ENCODE measurements at places on chromosomes 1 and 21. TPM values are rescaled to one million over a fixed set of nuclear protein-coding genes. Genes with fewer than 3 reads are reported as not detected.

The WNT4 gene
- not detected for total RNA-seq

The RGS13 gene
- total RNA-seq = 0.08 TPM

The GCSAML gene
- total RNA-seq = not detected

The VAMP3 gene
- 51.3 TPM for total RNA-seq

The GART gene
- 117 TPM for total RNA-seq

The FCRL4 gene
- total RNA-seq = not detected

The TEX38 gene
- total RNA-seq = not detected

The TTLL7 gene
- total RNA-seq = 1.3 TPM

The LGR6 gene
- 2.7 TPM for total RNA-seq

The SYNC gene
- not detected for total RNA-seq

The PERM1 gene
- total RNA-seq = not detected

The CD1B gene
- total RNA-seq = not detected

The TIMM17A gene
- 34.0 TPM for total RNA-seq

The RGS8 gene
- not detected for total RNA-seq

The DOP1B gene
- total RNA-seq = 27.1 TPM

The TGFB2 gene
- total RNA-seq = not detected
